ENCODE measurements at places on chromosomes 3 and 15.
A peak's percentile ranks its signal among the peaks of the same experiment; 100 is the strongest.

DNA sequence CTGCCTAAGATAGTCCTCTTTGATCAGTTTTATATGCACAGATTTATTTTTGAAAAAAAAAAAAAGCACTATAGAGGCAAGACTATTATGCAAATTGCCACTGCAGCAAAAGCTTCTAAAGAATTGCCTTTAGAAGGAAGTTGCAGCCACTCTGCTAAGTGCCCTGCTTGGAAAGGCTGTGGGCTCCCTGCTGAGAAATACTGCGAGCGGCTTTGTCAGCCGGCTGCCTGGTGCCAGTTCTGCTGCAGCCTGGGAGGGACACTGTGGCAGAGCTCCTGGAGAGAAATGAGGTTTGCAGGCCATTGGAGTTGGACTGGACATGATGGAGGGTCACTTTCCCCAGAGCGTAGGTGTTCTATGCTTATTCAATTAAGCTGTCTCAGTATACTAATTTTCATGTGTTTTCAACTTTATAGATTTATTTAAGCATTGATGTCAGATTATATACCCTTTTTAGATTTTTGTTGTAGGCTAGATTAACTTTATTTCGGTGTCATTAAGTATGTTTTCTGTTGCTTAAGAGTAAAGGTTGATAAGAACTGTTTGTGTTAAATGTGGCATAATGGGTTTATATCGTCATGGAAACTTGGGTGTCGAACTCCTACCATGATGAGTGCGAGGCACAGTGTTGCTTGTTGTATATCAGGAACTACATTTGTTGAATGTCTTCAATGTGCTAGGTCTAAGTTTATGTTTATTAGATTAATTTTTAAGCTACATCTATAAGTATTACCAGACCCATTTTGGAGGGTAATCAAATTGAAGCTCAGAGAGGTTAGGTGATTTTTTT is 6.6 kb downstream of the MAP2K5 start:
- DNase-seq: peak; percentile 30

DNA sequence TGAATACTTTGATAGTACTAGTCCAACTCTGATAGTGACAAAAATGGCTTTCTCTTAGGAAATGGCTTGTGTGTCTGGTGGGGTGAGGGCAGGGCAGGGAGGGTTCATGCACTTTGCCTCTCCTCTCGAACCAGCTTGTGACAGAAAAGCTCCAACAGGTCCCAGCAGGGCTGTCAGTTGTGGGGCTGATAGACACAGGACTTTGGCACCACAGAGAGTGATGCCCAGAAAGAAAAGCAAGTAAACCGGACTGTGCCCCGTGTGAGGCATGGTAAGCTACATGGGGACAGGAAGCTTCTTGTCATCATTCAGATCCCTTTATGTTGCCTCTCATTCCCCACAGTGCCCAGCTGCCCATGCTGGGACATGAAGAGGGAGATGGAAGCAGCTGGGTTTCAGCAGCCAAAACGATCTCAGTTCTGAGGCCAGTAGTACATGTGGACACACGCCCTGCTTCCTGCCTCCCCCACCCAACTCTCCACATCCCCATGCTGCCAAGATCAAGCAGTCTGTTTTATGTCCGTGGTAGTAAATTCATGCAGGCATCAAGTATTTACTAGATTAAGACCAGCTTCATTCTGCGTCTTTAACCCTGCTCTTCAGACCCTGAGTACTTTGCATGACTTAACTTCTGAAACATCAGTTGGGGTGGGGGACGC is 29.7 kb upstream of the LIPC start:
- DNase-seq: no peak

DNA sequence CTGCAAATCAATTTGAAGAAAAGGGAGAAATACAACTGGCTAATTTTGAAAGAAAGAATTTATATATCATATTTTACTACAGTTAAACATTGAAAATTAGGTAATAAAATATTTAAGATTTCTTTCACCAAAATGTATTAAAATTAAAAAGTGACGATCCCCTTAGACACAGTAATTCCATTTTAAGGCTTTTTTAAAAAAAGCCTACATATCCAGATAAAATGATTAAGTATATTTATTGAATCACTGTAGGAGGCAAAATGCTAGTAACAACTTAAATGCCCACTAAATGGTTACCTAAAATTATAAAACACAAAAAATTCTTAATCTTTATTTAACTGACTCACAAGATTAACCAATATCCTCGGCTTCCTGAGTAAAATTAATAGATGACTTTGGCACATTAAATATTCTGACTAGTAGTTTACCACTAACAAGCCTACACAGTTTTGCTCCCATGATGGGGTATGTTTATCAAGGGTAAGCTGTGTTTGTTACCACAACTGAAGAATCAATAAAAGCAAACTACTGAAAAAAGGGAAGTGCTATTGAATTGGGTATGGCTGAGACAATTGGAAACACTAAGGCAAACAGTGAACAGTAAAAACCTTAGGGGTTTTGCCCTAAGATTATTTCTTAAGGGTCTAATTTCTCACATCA is 28.4 kb downstream of the ANKRD28 start:
- DNase-seq: no peak

- DNase-seq: no peak
Measured at GRCh38 chr15:35874260-35874905, 328.4 kb upstream of the DPH6 start.

DNA sequence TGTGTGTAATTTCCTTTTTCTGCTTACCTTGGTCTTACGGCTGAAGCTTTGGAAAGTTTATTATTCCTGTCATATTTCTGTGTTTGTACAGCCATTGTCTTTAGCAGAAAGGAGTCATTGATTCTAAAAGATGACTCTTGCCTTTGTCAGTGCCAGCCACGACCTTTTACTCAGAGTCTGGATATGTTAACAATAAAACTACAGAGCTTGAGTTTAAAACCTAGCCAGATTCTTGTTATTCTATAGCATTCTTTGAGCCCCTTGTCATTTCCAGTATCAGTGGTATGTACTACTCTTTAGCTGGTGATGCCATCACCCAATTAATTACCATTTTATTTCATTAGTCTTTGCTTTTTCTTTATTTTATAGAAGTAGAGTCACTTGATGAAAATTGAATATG is 142.4 kb downstream of the TCF12 start:
- no peak for DNase-seq

DNA sequence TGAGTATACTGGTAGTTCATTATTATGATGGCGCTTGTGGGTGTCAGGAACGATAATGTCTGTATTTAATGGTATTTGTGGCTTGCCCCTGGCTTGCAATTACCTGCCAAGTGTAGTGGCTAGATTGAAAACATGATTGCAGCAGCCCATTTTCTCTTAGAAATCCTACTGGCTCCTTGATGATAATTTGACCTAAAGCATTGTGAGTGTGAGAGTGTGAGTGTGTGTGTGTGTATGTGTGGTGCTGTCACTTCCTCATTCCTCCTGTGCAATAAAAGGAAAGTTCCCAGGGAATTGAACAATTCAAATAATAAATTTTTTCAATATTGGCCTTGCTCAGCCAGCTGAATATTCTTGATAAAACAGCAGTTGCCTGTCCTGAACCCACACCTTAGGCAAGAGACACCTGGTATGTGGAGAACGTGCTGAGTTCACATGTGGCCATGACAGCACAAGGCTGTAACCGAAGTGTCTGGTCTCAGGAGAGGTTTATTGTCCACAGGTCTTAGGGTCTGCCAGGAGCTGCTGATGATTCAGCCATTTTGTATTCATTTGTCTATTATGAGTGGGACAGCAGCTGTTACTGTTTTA is 193.3 kb downstream of the CD47 start:
- DNase-seq: no peak

GRCh38 chr3:196179380-196180308 is 31.6 kb downstream of the ZDHHC19 start:
- peak; percentile 28 for DNase-seq

GRCh38 chr3:181700168-181701087 is 11.3 kb upstream of the SOX2 start:
- DNase-seq: peak; percentile 79

DNA sequence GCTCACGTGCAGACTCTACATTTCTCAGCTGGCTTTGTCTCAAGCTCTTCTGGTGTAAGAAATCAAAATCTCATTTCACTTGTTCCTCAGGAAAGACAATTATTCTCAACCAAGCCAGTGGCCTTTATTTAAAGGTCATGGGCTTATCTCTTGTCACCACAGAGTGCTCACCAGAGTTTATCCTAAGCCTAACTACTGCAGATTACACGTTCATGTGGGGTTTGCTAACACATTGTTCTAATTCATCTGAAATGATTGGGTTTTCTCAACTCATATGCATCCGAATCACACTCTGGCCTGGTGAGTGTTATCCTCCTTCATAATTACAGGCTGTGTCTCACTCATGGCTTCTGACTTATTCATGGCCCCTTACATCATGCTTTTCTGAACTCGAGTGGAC is 83.3 kb upstream of the TSC22D2 start:
- no peak for DNase-seq

DNA sequence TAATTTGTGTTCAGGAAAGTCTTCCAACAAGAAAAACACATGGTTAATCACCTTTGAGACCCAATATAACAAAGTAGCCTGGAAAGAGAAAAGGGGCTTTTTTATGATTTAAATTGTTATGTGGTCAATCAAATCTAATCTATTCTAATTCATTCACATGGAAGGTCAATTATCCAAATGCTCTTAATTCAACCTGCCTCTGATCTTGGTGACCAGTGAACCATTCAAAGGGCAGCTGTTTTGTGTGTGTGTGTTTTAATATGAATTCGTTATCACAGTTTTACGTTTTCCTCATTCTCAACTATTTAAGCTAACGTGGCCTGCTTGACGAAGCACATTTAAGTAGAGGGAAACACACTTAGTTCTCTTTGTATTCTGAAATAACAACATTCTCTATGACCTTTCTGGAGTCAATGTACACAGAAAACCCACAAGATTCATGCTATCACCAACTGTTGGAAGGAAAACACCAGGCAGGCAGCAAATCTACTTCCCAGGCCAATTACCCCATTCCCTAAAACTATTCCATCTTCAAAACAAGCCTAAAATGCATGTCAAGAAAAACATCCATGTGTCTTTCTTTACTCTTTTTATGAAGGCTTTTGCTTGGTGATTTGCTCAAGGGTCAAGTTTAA is 195.4 kb downstream of the SUCLG2 start:
- no peak for DNase-seq

DNA sequence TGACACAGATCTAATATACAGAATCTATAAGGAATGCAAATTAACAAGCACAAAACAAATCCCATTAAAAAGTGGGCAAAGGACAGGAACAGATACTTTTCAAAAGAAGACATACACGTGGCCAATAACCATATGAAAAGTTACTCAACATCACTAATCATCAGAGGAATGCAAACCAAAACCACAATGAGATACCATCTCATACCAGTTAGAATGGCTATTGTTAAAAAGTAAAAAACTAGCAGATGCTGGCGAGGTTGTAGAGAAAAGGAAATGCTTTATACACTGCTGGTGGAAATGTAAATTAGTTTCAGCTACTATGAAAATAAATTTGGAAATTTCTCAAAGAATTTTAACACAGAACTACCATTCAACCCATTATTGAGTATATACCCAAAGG is 50.7 kb downstream of the ADAMTS17 start:
- no peak for DNase-seq

GRCh38 chr3:194773216-194773615 is 87.5 kb downstream of the FAM43A start:
- no peak for DNase-seq

GRCh38 chr3:185362850-185363661 is at the start of gene MAP3K13:
TSS of gene MAP3K13 (plus strand) at chr3:185363136. CDS start at chr3:185428582, 65,446 bp downstream.
- peak; percentile 91 for DNase-seq

- no peak for DNase-seq
Measured at GRCh38 chr15:101641894-101642293, 10.3 kb downstream of the TM2D3 start.

- DNase-seq: peak; percentile 2
Measured at GRCh38 chr15:31498756-31499155, 172.1 kb downstream of the KLF13 start.

GRCh38 chr3:148954981-148955380 is 36.4 kb upstream of the GYG1 start:
- DNase-seq: no peak

GRCh38 chr15:39579487-39580116 is 1.3 kb upstream of the THBS1 start:
- no peak for DNase-seq

DNA sequence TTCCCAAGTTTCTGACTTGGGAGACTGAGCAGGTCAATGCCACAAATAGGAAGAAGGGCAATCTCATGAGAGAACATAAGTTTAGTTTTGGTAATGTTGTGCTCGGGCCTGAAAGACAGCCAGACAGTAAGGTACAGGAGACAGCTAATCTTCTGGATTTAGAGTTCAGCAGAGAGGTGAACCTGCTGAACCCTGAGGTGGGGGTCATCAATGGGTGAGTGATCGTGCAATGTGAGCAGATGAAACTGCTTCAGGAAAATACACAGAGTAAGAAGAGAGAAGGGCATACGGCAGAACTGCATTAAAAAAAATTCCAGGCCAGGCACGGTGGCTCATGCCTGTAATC is 23.3 kb downstream of the RUBCN start:
- DNase-seq: no peak

- DNase-seq: no peak
Measured at GRCh38 chr15:67178569-67179210, 75.8 kb downstream of the AAGAB start.

GRCh38 chr15:81294516-81294880 is 29.4 kb downstream of the STARD5 start:
- no peak for DNase-seq

DNA sequence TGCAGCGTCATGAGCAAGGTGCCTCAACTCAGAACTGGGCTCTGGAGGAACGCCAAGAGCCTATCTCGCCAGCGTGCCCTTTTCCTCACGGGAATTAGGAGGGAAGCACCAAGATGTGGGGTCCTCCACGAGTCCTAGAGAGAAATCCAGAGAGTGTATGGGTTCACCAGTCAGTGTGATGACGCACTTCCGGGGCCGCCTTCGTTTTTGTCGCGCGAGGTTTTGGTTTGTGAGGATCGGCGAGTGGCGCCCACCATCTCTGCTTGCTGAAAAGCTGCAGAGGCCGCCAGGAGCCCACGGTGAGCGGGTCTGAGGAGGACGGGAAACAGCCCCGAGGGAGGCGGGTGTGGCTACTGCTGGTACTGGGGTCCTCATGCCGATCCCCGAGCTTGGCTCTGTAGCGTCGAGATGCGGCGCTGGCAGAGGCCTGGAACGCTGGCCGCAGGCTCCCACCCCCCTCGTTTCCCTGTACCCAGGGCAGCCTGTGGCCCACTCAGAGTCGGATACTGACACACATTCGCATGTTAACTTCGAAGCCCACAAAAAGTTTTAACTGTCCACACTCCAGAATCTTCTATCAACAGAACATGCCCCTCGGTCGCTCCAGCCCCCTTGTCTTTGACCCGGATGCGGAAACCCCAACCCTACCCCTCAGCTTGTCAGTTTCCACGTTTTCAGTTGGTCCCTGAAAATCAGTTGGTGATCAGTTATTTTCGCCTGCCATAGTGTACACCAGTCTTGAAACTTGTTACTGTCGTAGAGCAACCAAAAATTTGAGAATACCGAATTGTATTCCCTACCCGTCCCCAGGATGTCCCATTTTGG is 30.4 kb downstream of the ZNF662 start:
- peak; percentile 85 for DNase-seq

GRCh38 chr3:22244761-22245521 is 493.9 kb upstream of the ZNF385D start:
- no peak for DNase-seq

DNA sequence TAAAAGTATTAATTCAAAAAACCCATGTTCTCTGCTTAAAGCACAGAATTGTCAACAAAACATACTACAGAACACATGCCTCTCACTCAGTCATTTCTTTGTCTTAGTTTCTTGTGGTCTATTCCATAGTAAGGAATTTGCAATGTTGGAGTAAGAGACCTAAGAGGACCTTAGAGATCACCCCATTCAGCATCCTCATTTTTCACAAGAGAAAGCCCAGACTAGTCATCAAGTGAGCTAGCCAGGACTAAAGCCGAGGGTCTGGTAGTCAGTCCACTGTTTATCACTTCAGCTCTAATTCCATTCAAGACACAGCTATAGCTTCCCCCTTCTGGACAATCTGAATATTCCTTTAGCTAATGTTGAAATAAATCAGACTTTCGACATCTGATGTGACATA is 601.1 kb downstream of the FHIT start:
- no peak for DNase-seq
